ENCODE measurements at places on chromosomes 1 and 21.

DNA sequence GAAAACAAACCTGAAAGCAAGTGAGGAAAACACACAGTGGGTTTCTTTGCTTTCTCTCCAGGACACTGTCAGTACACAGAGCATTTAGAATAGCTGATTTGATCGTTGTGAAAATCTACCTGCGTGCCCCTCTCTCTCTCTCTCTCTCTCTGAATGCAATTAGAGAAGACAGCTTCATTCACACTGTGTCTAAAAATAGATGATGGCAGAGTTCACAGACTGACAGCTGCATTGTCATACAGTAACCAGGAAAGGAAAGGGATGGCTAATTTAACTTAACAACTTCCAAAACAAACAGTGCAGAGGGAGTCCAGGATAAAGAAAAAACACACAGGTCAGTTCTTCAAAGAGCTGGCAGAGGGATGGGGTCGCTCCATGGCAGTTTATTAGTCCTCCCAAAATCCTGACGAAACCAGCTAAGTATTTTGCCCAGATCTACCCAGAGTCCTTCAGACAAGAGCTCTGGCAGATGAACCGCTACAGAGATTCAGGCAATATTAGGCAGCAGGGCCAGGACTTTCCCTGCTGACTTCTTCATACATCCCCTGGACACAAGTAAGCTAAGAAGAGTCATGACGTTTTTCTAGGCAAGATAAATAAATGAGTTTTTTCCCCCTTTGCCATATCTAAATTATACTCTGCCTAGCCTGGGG lies 58.9 kb downstream of the WLS start:
- DNase-seq, result no peak

- DNase-seq, result peak; percentile 14
Observed at GRCh38 chr1:199463521-199464127, 563.9 kb upstream of the NR5A2 start.

- no peak for DNase-seq
Observed at GRCh38 chr1:218069180-218069579, 215.9 kb upstream of the RRP15 start.

DNA sequence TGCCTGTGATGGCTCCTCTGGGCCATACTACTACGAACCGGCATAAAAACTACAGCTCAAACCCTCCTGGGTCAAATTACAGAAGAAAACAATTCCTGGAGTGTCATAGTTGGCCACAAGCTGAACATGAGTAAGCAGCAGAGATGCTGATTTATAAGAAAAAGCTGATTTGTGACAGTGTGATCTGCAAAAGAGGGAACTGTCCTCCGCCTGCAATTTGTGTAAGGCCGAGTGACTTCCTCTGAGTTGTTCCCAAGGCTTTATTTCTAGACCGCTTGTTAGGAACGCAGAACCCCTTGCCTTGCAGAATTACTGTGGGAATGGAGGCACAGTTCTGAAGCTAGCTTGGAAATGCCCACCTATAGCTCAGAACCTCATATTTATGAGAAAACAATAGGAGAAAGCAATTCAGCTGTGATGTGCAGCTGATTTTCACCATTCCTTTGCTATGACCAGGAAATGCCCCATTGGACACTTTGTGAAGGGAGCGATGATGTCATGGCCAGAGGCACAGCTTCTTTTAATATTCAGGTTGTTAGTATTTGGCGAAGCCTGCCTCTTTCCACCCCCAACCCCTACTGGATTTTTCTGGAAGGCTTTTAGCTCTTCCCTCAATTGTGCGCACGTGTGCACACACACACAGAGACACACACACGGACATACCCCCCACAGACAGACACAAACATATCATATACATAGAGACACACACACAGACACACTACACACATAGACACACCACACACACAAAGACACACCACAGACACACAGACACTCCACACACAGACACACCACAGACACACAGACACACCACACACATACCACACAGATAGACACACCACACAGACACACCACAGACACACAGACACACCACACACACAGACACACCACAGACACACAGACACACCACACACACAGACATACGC lies 47.6 kb downstream of the IER5 start:
- no peak for DNase-seq

GRCh38 chr1:192967901-192968300 lies 91.3 kb downstream of the UCHL5 start:
- no peak for DNase-seq

- DNase-seq, result no peak
Observed at GRCh38 chr1:228988664-228989063, 253.4 kb downstream of the RHOU start.

GRCh38 chr1:97529600-97529999 lies 391.2 kb downstream of the DPYD start:
- no peak for DNase-seq

DNA sequence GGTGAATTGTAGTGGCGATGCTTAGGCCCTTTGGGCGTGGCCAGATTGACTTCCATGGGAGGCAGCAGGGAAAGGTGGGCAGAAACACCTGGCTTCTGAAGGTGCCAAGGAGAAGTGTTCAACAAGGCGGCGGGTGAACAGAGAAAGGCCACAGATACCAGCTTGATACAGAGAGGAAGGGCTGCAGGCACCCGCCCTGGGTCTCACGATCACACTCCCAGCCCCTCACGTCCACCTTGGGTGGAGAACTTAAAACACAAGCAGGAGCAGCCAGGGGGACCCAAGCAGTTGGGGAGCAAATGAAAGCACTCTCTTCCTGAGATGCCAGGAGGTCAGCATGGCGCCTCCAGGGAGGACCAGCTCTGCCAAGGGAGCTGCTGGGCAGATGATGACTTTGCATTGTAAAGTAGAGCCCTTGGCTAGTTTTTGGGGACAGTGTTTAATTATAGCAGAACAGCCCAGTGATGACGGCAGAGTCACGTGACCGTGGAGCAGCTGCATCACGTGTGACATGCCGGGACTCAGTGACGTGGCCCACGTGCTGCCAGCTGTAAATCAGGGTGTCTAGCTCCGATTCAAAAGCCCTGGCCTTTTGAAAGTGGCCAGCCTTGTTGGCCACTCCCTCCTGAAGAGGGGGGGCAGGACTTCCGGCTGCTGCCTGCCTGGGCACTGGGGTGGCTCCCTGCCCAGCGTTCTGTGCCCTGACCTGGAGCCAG lies 19.0 kb downstream of the SLC37A1 start:
- no peak for DNase-seq

DNA sequence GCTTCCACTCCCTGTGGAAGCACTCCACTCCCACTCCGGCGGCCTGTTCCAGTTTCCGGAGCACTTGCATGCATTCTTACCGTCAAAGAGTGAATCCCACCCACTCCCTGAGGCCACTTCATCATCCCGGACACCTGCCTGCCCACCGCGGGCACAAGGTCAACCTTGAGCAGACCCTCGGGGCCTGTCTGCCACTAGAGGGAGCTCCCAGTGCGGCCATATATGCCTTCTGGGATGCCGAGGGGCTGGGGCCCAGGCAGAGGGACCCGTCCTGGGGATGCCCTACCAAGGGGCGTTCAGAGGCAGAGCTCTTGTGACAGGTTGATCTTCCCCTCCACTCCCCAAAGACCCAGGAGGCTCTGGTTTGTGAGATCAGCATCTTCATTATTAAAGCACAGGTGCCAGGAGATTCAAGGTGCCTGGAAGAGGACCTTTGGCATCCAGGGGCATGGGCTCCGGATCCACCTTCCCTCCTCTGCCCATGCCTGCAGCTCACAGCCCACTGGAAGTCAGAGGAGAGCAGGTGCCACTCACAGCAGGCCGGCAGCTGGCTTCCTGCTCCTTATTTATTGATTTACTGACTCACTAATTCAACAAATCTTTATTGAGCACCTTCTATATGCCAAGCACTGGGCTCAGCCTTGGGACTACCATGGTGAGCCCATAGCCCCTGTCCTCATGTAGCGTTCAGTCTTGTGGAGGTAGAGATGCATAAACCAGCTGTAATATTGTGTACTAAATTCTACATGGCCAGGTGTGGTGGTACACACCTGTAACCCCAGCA lies 47.3 kb downstream of the UBIAD1 start:
- peak; percentile 44 for DNase-seq

DNA sequence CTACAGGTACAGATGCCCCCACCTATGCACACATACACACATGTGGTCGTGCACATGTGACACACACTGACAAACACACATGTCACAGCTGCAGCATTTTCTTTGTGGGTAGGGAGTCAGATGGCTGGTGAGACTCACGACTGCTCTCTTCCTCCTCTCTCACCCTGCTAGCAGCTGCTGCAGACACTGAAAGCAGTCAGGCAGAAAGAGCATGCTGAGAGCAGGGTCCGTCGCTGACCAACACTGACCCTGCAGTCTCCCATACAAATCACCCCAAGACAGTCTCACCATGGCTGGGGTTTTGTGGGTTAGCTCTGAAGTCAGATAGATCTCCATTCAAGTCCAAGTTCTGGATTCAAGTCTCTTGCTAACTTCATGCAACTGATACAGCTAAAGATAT lies 188.3 kb downstream of the ASTN1 start:
- DNase-seq, result no peak

DNA sequence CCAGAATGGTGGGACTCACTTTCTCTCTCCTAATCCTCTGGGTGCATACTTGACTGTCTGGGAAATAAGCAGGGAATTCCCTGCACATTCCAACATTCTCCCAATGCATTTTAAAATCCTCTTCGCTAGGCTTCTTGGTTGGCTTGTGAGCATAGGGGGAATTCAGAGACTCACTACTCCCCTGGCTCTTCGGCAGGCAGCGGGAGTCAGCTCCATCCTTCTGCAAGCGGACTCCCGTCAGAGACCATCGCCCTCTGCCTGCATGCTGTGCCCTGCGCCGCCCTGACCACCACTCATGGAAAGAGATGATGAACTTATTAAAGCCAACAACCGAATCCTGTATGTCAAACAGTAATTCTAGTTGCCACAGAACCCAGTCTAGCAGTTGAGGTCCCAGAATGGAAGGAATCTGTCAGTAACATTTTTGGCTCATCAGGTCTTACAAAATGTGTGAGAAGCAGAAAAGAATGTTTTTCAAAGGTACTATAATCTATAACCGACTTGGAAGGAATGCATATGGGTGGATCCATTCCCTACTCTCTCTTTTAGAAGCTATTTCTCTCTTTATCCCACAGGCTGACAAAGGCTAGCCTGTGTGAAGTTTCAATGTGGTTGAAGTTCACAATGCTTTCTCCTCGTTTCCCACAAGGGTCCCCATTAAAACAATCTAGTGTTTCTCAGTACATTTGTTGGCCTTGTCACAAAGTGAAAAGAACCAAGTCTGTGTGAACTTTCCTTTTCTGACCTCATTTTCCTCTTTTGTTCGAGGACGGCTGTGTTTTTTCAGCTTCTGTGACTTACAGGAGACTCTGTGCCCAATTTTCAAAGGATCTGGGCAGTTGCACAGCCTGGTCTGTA lies 119.1 kb upstream of the ADAR start:
- DNase-seq, result no peak

DNA sequence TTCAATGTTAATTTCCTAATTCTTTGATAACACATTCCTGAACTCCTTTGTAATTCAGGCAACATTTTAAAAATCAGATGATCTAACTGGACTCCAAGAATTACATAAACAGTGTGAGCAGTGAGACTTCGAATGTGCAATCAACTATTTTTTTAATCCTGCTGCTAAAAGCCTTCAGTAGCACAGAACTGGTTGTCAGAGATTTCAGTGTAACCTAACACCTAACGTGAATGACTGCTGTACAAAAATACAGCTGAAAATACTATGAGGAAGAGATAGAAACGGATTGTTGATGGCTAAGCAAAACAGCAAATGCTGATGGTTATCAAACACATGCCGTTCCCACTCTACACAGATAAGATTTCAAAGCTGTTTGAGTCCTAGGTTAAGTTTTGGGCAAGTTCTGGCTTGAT lies 46.1 kb downstream of the APP start:
- no peak for DNase-seq

DNA sequence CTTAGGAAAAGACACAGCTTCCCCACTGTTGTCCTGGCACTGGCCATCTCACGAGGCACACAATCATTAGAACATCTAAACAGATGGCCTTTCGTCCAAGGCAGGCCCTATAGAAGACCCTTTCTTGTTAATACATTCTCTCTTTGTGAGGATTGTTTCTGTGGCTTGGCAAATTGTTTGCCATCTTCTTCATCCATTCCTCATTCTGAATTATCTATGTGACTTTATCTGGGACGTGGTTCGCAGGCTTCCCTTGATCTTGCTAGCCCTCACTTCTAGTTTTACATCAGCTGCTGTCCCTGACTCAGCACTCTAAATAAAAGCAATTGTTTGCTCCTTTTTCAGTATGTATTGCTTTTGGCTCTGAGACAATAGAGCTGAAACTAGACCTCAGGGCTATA lies 101.1 kb upstream of the ZC3H11B start:
- no peak for DNase-seq

GRCh38 chr1:76928522-76928921 lies 61.2 kb downstream of the ST6GALNAC5 start:
- DNase-seq, result no peak

DNA sequence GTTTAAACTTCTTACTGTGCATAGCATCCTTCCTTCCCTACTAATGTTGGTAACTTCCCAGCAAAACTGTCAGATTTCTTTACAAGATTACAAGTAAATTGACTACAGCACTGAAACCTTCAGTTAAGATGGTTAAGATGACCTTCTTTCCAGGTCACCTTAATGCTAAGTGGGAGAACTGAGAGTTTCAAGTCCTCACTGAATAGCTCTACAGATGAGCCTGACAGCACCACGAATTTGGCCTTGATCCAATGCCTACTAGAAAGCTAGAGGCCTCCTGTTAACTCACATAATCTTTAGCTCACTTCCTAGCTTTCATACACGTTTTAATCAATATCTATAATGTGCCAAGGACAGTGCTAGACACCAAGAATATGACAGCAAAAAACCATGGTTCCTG lies 276.0 kb upstream of the PLD5 start:
- DNase-seq, result no peak

DNA sequence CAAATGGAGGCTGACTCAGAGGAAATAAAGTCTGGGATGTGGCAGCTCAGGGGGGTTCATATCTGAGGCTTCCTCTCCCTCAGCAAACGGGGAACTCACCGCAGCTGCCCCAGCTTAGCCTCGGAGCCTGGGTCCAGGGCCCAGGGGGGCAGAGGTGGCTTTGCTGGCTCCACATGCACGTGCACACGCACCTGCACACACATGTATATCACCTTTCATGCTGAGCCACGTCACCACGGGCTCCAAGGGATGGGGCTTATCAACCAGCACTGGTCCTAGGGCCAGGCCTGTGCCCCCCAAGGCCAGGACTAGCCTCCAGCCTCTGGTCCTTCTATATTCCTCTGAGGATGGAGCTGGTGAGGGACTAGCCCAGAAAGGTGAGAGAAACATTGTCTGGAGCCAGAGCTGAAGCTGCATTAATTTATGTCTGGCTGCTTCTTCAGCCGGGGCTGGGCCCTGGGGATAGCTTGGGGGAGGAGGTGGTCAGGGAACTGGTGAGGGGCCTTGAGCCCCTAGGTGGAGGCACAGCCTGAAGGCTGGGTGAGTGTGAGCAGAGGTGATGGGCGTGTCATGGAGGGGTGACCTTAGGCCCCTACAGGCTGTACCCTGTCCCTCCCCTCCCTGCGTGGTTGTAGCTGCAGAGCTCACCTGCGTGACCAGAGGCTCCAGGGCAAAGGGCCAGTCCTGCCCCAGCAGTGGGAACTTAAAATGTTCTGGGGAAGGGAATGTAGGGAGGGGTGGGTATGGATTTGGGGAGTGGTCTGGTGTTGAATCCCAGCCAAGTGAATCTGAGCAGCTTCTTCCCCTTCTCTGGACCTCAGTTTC lies 520.8 kb downstream of the PTPRU start:
- no peak for DNase-seq

- DNase-seq, result no peak
Observed at GRCh38 chr1:237470712-237471338, 419.9 kb downstream of the ZP4 start.

- DNase-seq, result no peak
Observed at GRCh38 chr1:235642943-235643371, 6.6 kb downstream of the GNG4 start.

GRCh38 chr1:39927538-39927937 lies 25.8 kb upstream of the MYCL start:
- DNase-seq, result no peak
